ENCODE measurements at places on chromosomes 7 and 10. TPM values are rescaled to one million over a fixed set of nuclear protein-coding genes. Genes with fewer than 3 reads are reported as not detected.

DNA sequence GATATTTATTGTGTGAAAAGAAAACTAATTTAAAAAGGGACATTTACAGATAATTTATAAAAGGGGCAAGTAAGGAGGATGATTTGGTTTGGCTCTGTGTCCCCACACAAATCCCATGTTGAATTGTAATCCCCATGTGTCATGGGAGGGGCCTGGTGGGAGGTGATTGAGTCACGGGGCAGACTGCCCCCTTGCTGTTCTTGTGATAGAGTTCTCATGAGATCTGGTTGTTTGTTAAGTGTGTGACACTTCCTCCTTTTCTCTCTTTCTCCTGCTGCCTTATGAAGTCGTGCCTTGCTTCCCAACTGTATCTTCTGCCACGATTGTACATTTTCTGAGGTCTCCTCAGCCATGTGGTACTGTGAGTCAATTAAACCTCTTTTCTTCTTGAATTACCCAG lies 171.0 kb upstream of the SEMA3E start:
- no peak overlapping the region for H3K27ac ChIP-seq
- no peak overlapping the region for H3K4me3 ChIP-seq
- no peaks in the 10 kb centered on the region for H3K36me3 ChIP-seq

DNA sequence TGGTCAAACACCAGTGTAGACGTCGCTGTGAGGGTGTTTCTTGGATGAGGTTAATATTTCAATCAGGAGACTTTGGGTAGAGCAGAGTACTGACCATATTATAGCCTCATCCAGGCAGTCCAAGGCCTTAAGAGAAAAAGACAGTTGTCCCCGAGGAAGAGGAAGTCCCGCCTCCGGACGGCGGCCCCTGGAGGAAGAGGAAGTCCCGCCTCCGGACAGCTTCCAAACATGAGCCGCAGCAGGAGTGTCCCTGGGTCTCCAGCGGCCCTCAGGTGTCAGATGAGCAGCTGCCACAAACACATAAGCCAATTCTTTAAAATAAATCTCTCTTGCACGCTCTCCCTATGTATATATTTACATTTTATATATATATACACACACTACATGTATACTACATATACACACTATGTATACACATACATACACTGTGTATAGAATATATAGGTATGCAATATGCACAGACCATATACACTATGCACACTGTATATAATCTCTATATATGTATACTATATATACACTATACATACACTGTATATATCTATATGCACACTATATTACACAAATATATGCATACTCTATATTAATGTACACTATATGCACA lies 37.5 kb downstream of the PWWP2B start:
- DNase-seq: no peak
- H3K36me3 ChIP-seq: no peaks in the 10 kb centered on the region
- H3K27ac ChIP-seq: no peak overlapping the region

- no peak for DNase-seq
- no peaks in the 10 kb centered on the region for H3K36me3 ChIP-seq
- H3K27me3 ChIP-seq: no peaks in the 10 kb centered on the region
- H3K27ac ChIP-seq: no peak overlapping the region
- H3K4me3 ChIP-seq: no peak overlapping the region
Measured at GRCh38 chr10:75770626-75771081, 339.2 kb downstream of the LRMDA start.

- no peak overlapping the region for H3K27ac ChIP-seq
- DNase-seq: no peak
- no peaks in the 10 kb centered on the region for H3K27me3 ChIP-seq
- H3K36me3 ChIP-seq: no peaks in the 10 kb centered on the region
Measured at GRCh38 chr7:7164591-7164990, 17.8 kb upstream of the C1GALT1 start.

DNA sequence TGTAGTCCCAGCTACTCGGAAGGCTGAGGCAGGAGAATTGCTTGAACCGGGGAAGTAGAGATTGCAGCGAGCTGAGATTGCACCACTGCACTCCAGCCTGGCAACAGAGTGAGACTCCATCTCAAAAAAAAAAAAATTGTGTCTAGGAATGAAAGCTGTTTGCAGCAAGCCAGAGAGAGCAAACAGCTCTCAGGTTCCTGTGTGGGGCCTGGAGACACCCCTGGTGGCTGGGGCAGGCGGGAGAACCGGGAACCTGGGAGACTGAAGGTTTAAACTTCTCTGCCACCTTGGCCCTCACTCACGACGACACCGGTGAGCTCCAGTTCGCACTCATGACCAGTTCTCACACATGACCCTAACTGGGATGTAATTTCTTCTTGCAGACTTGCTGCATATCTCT lies 13.2 kb upstream of the UNCX start:
- peaks cover 12% of the 10 kb centered on the region for H3K27me3 ChIP-seq
- H3K36me3 ChIP-seq: no peaks in the 10 kb centered on the region
- no peaks in the 10 kb centered on the region for H3K4me1 ChIP-seq
- H3K27ac ChIP-seq: no peak overlapping the region

- no peak for DNase-seq
- H3K4me3 ChIP-seq: no peak overlapping the region
- H3K36me3 ChIP-seq: peaks cover 2% of the 10 kb centered on the region
- peaks cover 21% of the 10 kb centered on the region for H3K4me1 ChIP-seq
Measured at GRCh38 chr10:33180390-33180789, 154.1 kb downstream of the NRP1 start.

- no peaks in the 10 kb centered on the region for H3K36me3 ChIP-seq
- H3K4me3 ChIP-seq: no peak overlapping the region
- no peaks in the 10 kb centered on the region for H3K4me1 ChIP-seq
- DNase-seq: no peak
- H3K27ac ChIP-seq: no peak overlapping the region
Measured at GRCh38 chr10:44651834-44652233, 259.3 kb upstream of the TMEM72 start.

DNA sequence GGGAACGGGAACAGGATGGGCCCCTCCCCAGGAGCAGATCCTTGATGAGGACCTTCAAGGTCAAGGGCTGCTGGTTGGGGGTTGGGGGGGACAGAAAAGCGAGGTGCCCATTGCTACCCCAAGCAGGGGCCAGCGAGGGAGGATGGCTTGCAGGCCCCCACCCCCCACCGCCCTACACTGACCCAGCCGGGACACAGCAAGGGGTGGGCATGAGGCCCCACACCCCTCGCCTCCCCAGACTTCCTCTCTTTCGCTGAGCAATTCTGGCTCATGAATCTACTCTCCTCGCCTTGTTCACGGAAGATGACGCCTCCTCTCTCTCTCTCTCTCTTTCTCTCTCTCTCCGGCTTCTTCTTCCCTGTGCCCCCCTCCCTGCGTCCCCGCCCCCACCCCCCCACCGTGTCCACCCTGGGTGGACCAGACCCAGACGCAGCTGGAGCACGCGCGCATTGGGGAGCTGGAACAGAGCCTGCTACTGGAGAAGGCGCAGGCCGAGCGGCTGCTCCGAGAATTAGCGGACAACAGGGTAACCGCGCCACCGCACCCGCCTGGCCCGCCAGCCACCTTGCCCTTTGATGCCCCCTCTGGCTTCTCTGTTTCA lies 81.1 kb upstream of the GTF2IRD1 start:
- H3K36me3 ChIP-seq: no peaks in the 10 kb centered on the region
- no peak for DNase-seq
- no peak overlapping the region for H3K27ac ChIP-seq
- H3K27me3 ChIP-seq: no peaks in the 10 kb centered on the region
- no peaks in the 10 kb centered on the region for H3K4me1 ChIP-seq

GRCh38 chr7:47693216-47693615 lies 111.3 kb upstream of the TNS3 start:
- H3K27me3 ChIP-seq: no peaks in the 10 kb centered on the region
- DNase-seq: no peak
- H3K4me1 ChIP-seq: no peaks in the 10 kb centered on the region
- H3K4me3 ChIP-seq: no peak overlapping the region
- no peaks in the 10 kb centered on the region for H3K36me3 ChIP-seq
- no peak overlapping the region for H3K27ac ChIP-seq

DNA sequence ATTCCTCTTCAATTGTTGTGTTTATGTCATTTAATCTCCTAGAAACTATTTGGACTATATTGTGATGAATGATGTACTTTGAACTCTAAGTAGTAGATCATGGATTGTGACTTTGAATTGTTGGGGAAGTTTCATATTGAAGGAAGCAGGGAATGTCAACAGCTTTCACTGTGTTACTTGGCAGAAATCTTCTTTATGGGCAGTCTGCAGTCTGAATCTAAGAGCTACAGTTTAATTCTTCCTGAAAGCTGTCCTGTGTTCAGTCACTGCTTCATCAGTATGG lies 91.6 kb downstream of the PPP1R9A start:
- peaks cover 4% of the 10 kb centered on the region for H3K4me1 ChIP-seq
- no peaks in the 10 kb centered on the region for H3K36me3 ChIP-seq
- no peak for DNase-seq
- no peak overlapping the region for H3K27ac ChIP-seq

- H3K4me1 ChIP-seq: peaks cover 10% of the 10 kb centered on the region
- H3K4me3 ChIP-seq: peak overlapping the region; percentile 47
- no peaks in the 10 kb centered on the region for H3K36me3 ChIP-seq
- H3K27ac ChIP-seq: peak overlapping the region; percentile 77
Measured at GRCh38 chr10:42753507-42754154, 29.0 kb upstream of the BMS1 start.

- H3K27ac ChIP-seq: no peak overlapping the region
- no peak for DNase-seq
- no peaks in the 10 kb centered on the region for H3K27me3 ChIP-seq
- peaks cover 9% of the 10 kb centered on the region for H3K4me1 ChIP-seq
- peaks cover 56% of the 10 kb centered on the region for H3K36me3 ChIP-seq
- H3K4me3 ChIP-seq: no peak overlapping the region
Measured at GRCh38 chr10:815338-816090, 116.0 kb downstream of the LARP4B start.

- H3K27me3 ChIP-seq: no peaks in the 10 kb centered on the region
- peaks cover 17% of the 10 kb centered on the region for H3K4me1 ChIP-seq
- H3K4me3 ChIP-seq: no peak overlapping the region
- H3K36me3 ChIP-seq: no peaks in the 10 kb centered on the region
- DNase-seq: no peak
- H3K27ac ChIP-seq: no peak overlapping the region
Measured at GRCh38 chr10:122379041-122379440, 4.5 kb downstream of the PLEKHA1 start.

- H3K27ac ChIP-seq: no peak overlapping the region
- H3K27me3 ChIP-seq: no peaks in the 10 kb centered on the region
- H3K36me3 ChIP-seq: no peaks in the 10 kb centered on the region
- no peaks in the 10 kb centered on the region for H3K4me1 ChIP-seq
- H3K4me3 ChIP-seq: no peak overlapping the region
Measured at GRCh38 chr10:2335626-2336025, 598.3 kb upstream of the ADARB2 start.

- no peaks in the 10 kb centered on the region for H3K4me1 ChIP-seq
- no peak for DNase-seq
- H3K4me3 ChIP-seq: peak overlapping the region; percentile 32
Measured at GRCh38 chr7:50793947-50794570, 11.4 kb upstream of the GRB10 start.

- H3K27me3 ChIP-seq: no peaks in the 10 kb centered on the region
- no peak overlapping the region for H3K4me3 ChIP-seq
- no peaks in the 10 kb centered on the region for H3K4me1 ChIP-seq
- DNase-seq: no peak
Measured at GRCh38 chr10:129541200-129541599, 74.2 kb downstream of the MGMT start.

DNA sequence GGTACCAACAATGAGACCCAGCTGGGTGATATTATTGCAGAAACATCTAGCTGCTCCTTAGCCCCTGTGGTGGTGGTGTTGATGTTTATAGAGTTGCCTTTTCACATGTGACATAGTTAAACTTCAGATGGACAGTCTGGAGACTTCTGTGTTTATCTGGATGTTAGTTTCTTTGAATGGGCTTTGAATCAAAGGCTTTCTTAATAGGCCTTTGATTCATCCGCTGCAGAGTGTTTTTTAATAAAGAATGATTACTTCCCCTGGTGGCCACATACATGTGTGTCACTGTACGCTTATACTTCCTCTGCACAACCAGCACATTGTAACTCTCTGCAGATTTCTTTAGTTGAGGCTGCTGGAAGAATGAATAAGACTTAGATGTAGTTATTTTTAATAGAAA lies 221.0 kb downstream of the DYNC1I1 start:
- H3K27me3 ChIP-seq: no peaks in the 10 kb centered on the region
- H3K4me3 ChIP-seq: no peak overlapping the region
- no peak for DNase-seq
- no peaks in the 10 kb centered on the region for H3K36me3 ChIP-seq

IL2RA gene
- 2.7 TPM for total RNA-seq

CFAP46 gene
- 12.7 TPM for total RNA-seq

C10orf62 gene
- not detected for total RNA-seq

RELN gene
- 25.4 TPM for total RNA-seq

HILPDA gene
- 5.4 TPM for total RNA-seq

ZNF365 gene
- total RNA-seq: not detected

OPN1SW gene
- not detected for total RNA-seq

CNOT4 gene
- 27.4 TPM for total RNA-seq

HOXA4 gene
- total RNA-seq: 0.56 TPM
